CMK (cell line): ENCODE measurements at places on chromosomes 5 and 9.

DNA sequence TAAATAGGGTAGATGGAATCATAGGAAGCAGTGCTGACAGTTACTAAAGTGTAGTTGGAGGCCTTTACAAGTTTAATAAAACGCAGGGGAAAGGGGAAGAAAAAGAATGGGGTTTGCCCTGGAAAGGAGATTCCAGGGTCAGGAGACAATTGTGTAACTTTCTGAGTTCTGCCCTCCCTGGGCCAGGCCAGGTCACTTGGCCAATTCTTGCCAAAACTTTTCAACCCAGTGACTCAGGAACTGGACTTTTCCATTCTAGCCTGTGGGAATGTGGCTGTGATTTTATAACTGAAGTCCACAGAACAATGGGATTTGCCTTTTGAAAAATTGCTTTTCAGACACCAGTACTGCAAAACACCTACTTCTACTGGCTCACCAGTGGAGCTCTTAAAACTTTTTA, 289.8 kb upstream of the ANKRD55 start:
- no peak for DNase-seq

- DNase-seq, result no peak
Measured at GRCh38 chr5:161034451-161034850, 182.4 kb upstream of the ATP10B start.

- no peak for DNase-seq
Measured at GRCh38 chr5:72284559-72285423, 35.2 kb downstream of the MRPS27 start.

DNA sequence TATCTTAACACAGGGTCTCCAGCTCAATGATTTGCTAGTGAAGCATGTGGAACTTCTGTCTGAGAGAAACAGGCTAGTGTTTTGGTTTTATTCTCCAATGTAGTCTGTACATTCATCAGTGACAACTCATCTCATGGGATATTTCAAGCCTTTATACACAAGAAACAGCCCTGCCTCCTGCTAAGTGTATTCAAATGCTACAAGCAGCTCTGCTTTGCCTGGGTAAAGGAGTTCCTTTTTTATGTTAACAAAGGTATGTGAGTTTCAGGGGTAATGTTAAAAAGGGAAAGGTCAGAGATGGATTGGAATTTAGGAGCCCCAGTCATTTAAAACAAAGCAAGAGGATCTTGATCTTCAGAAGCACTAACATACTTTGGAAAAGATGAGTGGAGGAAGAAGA, 498.7 kb downstream of the ISL1 start:
- DNase-seq, result no peak
